Stimulated activated CD4-positive, alpha-beta T cell treated with anti-CD3 and anti-CD28 coated beads, Interleukin-1b, Interleukin-23, amount 100 ng/mL, for 1 hour (primary cell): ENCODE measurements at places on chromosomes 7 and 10.

DNA sequence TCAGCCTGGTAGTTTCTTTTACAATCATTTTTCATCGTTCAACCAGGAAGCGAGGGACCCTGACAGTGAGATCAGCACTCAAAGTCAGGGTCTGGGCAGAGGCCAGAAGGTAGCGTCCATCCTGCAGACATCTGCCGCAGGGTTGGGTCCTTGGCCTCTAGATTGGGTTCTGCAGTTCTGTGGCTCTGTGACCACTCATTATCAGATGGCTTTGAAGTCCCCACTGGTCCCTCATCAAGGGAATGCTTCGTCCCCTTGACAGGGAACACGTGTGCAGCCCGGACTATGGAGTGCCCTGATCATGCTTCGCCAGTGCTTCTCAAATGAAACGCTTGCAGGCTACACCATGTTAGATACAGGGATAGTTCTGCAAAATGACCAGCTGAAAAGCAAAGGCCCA lies 64.1 kb downstream of the FRMPD2 start:
- DNase-seq, result no peak

- DNase-seq, result no peak
These were observed 4.4 kb upstream of the CLIP2 start for GRCh38 chr7:74284781-74285259.

- peak; percentile 53 for DNase-seq
These were observed 125.7 kb downstream of the RGS10 start for GRCh38 chr10:119416855-119417254.

- no peak for DNase-seq
These were observed 497 bp upstream of the RAB11FIP2 start for GRCh38 chr10:118047157-118047719.

DNA sequence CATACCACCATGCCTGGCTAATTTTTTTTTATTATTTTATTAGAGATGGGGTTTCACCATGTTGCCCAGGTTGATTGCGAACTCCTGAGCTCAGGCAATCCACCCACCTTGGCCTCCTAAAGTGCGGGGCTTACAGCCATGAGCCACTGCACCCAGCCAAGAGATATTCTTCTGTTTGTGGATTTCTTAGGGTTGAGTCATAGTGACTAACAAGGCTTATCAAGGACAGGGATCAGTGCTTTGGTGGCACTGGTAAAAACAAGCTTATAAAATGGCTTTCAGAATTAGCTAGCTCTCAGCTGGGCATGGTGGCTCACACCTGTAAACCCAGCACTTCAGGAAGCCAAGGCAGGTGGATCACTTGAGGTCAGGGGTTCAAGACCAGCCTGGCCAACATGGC lies 122.4 kb downstream of the ZNF248 start:
- no peak for DNase-seq

- no peak for DNase-seq
These were observed 80.5 kb upstream of the RNF32 start for GRCh38 chr7:156560075-156560474.

DNA sequence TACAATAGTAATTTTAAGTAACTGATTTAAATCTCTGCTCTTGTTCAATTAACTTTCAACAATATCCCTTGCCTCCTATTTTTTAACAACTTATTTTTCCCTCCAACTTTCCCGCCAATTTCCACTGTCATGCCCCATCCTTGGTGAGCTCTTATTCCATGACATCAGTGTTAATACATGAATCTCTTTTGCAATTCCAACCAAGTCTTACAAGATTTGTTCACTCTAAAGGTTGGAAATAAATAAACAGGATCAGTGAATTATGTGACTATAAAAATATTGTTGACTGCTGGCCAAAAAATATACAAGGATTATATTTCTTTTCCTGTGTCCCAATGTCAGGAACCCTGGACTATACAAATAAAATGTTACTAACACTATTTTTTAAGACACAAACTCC lies 21.0 kb upstream of the AGMO start:
- DNase-seq, result no peak

- DNase-seq, result no peak
These were observed 50.8 kb downstream of the ITPRID1 start for GRCh38 chr7:31564661-31565060.

DNA sequence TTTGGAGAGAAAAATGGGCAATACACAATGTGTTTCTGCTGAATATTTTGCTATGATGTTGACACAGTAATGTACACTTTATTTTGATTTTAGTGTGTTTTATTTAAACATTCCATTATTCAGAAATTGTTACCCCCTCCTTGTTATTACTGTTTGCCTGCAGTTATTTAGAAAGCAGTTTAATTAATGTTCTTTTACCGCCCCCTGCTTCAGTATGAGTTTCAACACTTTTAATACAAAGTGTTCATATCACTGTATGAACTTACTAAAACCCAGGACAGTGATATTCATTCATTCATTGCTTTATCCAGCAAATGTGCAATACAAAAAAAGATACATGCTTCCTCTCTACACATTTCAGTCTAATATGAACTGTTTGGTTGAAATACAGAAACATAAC lies 159.3 kb downstream of the AUTS2 start:
- no peak for DNase-seq

DNA sequence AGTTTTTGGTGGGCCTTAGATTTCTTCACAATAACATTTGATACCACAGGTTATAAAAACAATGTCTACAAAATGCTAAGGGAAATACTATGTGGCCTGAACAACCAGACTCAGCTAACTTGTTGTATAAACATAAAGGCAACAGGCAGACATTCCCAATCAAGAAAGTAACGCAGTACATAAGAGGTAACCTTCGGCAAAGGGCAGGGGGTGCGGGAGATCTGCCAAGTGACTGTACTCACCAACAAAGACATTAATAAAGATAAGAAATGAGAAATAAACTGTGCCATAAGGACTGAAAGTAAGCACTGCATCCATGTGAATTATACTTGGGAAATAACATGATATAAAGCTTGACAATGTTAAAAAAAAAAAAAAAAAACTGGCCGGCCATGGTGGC lies 15.4 kb downstream of the NSUN6 start:
- no peak for DNase-seq

GRCh38 chr10:122098924-122099323 lies 110.0 kb downstream of the TACC2 start:
- no peak for DNase-seq

GRCh38 chr7:47390914-47391313 lies 191.0 kb downstream of the TNS3 start:
- no peak for DNase-seq

DNA sequence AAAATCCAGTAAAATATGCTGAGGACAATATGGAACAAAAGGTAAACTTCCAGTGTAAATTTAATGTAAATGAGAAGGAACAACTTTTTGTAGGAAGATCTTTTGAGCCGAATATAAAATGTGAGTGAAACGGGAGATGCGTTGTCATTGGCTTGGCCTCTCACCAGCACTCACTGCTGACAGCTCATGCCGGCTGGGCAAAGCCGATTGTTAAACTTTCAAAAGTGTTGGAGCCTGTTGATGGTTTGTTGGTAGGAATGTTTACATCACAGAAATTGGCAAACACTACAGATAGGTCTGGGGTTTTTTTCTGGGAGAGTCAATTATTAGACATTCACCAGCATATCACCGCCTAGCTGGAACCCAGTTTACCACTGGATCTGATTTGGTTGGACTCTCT lies 6.1 kb downstream of the PSTK start:
- no peak for DNase-seq

DNA sequence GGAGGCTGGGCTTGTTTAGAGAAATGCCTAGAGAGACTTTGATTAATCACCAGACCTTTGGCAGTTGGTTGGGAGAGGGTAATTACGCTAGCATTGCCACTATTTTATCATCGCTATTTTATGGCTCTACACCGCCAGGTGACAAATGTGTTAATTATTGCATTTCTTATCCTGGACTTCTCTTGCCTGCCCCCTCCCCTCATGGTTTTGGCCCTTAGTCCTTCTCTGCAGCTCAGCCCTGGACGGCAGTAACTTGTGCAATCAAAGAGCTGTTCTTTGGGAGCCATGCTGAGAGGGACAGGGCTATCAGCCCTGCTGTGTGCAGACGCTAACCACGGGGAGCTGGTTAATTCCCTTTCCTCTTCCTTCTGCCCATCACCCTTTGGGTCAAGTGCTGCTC lies 585.0 kb downstream of the AUTS2 start:
- DNase-seq, result no peak

- no peak for DNase-seq
These were observed 69.4 kb downstream of the NOC3L start for GRCh38 chr10:94293354-94293753.

DNA sequence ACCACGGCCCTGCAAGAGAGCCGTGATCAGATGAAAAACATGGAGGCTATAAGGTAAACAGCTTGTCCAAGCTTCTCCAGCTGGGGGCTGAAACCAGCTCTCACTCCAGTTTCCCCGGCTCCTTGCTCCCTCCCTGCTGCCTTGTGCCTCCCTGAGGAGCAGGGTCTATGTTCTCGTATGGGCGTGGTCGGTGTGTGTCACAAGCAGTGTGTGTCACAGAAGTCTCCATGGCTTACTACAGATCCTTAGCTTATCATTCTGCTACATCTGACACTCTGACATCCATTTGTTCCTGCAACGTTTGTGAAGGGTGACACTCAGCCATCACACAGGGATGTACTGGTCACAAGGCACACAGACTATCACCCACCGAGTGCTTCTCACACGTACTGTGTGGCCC lies 54.6 kb downstream of the CSGALNACT2 start:
- DNase-seq, result no peak

DNA sequence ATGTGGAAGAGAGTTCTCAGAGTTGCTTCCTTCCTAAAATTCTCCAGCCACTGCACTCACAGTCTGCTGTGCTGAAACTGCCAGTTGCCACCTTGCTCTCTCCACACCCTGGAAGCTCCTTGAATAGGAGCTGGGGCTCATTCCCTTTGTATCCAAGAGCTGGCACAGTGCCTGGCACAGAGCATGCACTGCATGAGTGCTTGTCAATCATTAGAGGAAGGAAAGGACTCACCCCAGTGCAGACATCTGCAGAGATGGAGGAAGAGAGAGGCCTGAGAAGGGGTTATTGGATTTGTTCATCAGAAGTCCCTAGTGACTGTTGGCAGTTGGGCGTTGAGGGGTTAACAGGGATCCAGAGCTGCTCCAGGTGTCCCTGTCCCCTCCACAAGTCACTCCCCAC lies 41.7 kb upstream of the DUSP5 start:
- DNase-seq, result no peak

DNA sequence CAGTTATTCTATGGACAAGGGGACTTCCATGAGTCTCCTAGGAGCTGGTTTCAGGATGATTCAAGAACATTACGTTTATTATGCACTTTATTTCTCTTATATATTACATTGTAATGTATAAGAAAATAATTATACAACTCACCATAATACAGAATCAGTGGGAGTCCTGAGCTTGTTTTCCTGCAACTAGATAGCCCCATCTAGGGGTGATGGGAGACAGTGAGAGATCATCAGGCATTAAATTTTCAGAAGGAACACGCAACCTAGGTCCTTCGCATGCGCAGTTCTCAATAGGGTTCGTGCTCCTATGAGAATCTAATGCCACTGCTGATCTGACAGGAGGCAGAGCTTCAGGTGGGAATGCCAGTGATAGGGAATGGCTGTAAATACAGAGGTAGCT lies 137.9 kb downstream of the ANKRD30A start:
- no peak for DNase-seq

DNA sequence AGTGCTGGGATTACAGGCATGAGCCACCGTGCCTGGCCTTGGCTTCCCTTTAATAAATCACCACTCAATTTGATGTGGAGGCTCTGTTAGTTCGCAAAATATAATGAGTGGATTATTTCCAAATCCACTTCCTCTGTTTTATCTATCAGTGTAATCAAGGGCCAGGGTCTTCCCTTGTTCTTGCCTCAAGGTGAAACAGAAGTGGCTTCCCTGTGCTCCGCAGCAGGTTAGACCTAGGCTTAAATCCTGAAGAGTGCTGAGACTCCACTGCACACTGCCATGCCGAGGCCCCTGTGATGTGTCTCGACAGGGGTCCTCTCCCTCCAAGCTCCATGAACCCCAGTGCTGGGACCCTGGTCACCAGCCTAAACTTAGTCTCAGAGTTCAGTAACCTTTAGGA lies 59.0 kb downstream of the MDH2 start:
- no peak for DNase-seq

DNA sequence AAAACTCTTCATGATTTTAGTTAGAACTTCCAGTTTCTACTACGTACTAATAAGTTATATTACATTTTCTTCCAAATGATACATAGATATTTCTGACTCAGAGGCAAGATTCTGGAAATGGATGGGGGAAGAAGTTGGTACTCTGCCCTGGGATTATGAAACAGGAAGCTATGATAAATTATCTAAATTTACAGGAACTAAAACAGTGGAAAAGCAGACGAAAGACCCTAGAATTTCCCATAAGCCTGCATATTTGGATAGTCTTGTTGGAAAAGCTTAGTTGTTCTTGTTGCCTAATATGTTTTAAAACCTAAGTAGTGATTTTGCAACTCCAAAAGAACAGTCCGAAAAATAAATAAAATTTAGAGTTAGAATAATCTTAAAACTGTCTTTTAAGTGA lies 21.8 kb downstream of the CFAP69 start:
- DNase-seq, result no peak

- no peak for DNase-seq
These were observed 47.6 kb upstream of the ITGB1 start for GRCh38 chr10:33005322-33006301.

DNA sequence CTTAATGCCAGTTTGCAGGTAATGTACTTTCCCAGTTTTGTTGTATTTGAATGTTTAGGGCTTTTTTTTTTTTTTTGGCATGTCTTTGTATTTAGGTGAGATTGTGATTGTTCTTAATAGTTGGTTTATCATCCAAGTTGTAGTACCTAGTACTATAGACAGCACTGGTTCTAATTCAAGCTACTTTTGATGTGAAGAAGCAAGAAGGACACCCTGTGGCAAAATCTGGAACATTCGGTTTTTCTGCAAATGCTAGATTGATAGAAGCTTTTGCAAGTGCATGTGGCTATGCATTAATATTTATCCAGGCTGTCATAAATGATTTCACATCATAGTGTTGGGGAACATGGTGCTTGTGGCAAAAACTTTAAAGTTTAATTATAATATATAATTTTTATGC lies 248.9 kb downstream of the FOXP2 start:
- no peak for DNase-seq

DNA sequence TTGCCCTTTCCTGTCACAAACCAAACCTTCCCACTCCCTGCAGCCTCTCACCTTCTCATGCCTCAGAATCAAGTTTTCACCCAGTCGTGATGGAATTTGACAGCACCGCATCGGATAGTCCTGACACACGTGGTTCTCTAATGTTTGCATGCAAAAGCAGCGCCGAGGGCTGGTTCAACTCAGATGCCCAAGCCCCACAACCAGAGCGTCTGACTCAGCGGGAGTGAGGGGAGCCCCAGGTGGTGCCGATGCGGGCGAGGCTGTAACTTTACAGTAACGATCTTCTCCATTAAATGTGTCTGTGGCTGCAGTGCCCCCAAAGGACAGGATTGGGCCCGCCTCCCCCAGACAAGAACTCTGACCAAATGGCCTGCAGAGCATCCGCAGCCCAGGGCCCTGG lies 284.5 kb downstream of the CELF2 start:
- no peak for DNase-seq

GRCh38 chr10:97401455-97401919 lies 347 bp upstream of the RRP12 start:
- DNase-seq, result no peak
